Type B pancreatic cell (in vitro differentiated cells): ENCODE measurements at places on chromosomes 11 and 22. TPM values are rescaled to one million over a fixed set of nuclear protein-coding genes. Genes with fewer than 3 reads are reported as not detected.

Gene SLC22A8
- total RNA-seq, result 0.17 and 0.85 TPM in 2 replicates

- H3K4me3 ChIP-seq, result no peak overlapping the region
- H3K27me3 ChIP-seq, result no peaks in the 10 kb centered on the region
- no peaks in the 10 kb centered on the region for H3K36me3 ChIP-seq
- H3K4me1 ChIP-seq, result no peaks in the 10 kb centered on the region
Observed at GRCh38 chr11:61345954-61346843, 13.2 kb downstream of the TKFC start.

GRCh38 chr11:118706546-118706825, 27.0 kb upstream of the TREH start:
- no peak overlapping the region for H3K4me3 ChIP-seq
- no peaks in the 10 kb centered on the region for H3K36me3 ChIP-seq
- H3K4me1 ChIP-seq, result peaks cover 10% of the 10 kb centered on the region
- no peak overlapping the region for H3K27ac ChIP-seq
- H3K27me3 ChIP-seq, result peaks cover 8% of the 10 kb centered on the region

GRCh38 chr11:110198031-110198729, 98.2 kb downstream of the RDX start:
- H3K27ac ChIP-seq, result no peak overlapping the region
- peaks cover 12% of the 10 kb centered on the region for H3K4me1 ChIP-seq
- H3K36me3 ChIP-seq, result no peaks in the 10 kb centered on the region
- no peak overlapping the region for H3K4me3 ChIP-seq

GRCh38 chr11:36376888-36377758, 81.0 kb downstream of the PRR5L start:
- H3K27me3 ChIP-seq, result peaks cover 72% of the 10 kb centered on the region
- peak overlapping the region; percentile 95 for H3K4me3 ChIP-seq

DNA sequence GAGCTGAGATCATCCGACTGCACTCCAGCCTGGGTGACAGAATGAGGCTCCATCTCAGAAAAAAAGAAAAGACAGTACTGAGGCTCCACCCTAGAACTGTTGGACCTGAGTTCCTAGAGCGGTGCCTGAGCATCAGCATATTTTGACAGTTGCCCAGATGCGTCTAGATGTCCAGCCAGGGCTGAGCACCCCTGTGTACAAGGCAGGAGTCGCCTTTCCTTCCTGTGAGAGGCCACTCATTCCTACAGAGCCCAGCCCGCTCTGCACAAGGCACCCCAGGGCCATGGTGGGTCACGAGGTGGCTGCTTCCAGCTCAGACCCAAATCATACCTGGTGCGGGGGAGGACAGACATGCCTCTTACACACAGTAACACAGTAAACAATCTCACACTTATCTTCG, 15.9 kb downstream of the SAMM50 start:
- H3K27ac ChIP-seq, result no peak overlapping the region
- peaks cover 29% of the 10 kb centered on the region for H3K36me3 ChIP-seq
- DNase-seq, result no peak
- no peaks in the 10 kb centered on the region for H3K27me3 ChIP-seq

Gene ACTN3
- 0.57 and 2.6 TPM in 2 replicates for total RNA-seq

GRCh38 chr22:31046539-31047226, 34.4 kb upstream of the SMTN start:
- no peaks in the 10 kb centered on the region for H3K27me3 ChIP-seq
- H3K36me3 ChIP-seq, result no peaks in the 10 kb centered on the region
- H3K4me3 ChIP-seq, result no peak overlapping the region
- no peak for DNase-seq

DNA sequence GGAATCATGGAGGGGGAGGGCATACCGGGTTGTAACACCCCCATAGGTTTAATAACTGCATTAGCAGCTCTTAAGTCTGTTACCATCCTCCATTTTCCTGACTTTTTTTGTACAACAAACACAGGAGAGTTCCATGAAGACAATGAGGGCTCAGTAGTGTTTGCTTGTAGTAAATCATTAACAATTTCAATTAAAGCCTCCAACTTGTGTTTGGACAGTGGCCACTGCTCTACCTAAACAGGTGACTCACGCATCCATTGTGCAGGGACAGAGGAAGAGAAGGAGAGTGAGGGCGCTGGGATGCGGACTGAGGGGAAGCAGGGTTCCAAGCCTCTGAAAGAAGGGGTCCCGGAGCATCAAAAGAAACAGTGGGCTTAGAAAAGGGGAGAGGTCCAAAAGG, 21.3 kb upstream of the MTNR1B start:
- peak overlapping the region; percentile 66 for H3K27ac ChIP-seq
- H3K4me1 ChIP-seq, result peaks cover 5% of the 10 kb centered on the region
- DNase-seq, result no peak
- peak overlapping the region; percentile 31 for H3K4me3 ChIP-seq
- peaks cover 2% of the 10 kb centered on the region for H3K27me3 ChIP-seq

DNA sequence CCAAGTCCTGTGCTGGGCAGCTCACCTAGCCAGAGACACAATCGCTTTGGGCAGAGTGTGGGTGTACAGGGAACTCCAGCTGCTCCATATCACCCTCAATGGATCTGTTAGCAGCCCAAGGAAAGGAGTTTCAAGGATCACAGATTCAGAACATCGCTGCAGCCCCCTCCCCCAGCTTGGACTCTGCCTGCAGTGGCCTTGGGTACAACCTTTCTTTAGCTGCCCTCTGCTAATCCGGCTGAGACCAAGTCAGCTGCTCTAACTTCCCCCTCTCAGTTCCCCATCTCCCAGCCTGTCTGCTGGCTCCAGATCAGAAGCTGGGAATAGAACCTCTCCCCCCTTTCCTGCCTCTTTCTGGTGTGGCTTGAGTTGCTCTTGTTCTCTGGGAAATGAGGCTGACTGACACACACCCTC, 1.3 kb downstream of the TMEM86A start:
- no peak for DNase-seq
- H3K4me3 ChIP-seq, result peak overlapping the region; percentile 84
- H3K4me1 ChIP-seq, result peaks cover 15% of the 10 kb centered on the region
- H3K27me3 ChIP-seq, result peaks cover 19% of the 10 kb centered on the region

DNA sequence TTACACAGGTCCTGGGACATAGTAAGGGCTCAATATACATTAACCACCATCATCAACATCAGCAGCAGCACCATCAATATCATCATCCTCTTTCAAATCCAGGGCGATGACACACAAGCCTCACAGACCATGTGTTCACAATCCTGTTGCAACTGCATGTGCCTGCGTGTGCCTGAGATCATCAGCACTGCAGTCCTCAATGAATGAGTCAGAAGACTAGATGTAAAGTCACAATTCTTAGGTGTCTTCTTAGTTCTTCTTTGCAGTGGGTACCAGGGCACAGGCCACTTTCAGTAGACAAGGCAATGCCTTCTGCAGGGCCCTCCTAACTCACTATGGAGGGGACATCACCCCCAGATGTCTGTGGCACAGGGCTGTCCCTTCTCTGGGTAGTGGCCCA, 111.1 kb downstream of the MYO18B start:
- no peak for DNase-seq
- no peak overlapping the region for H3K4me3 ChIP-seq
- H3K4me1 ChIP-seq, result no peaks in the 10 kb centered on the region
- H3K27me3 ChIP-seq, result peaks cover 24% of the 10 kb centered on the region

GRCh38 chr11:105589346-105589745, 20.5 kb upstream of the GRIA4 start:
- H3K27ac ChIP-seq, result no peak overlapping the region
- H3K27me3 ChIP-seq, result peaks cover 3% of the 10 kb centered on the region
- no peaks in the 10 kb centered on the region for H3K4me1 ChIP-seq

- H3K27me3 ChIP-seq, result no peaks in the 10 kb centered on the region
- H3K4me3 ChIP-seq, result no peak overlapping the region
- H3K4me1 ChIP-seq, result no peaks in the 10 kb centered on the region
- H3K36me3 ChIP-seq, result no peaks in the 10 kb centered on the region
- no peak overlapping the region for H3K27ac ChIP-seq
Observed at GRCh38 chr11:13784855-13785254, 116.4 kb downstream of the FAR1 start.

DNA sequence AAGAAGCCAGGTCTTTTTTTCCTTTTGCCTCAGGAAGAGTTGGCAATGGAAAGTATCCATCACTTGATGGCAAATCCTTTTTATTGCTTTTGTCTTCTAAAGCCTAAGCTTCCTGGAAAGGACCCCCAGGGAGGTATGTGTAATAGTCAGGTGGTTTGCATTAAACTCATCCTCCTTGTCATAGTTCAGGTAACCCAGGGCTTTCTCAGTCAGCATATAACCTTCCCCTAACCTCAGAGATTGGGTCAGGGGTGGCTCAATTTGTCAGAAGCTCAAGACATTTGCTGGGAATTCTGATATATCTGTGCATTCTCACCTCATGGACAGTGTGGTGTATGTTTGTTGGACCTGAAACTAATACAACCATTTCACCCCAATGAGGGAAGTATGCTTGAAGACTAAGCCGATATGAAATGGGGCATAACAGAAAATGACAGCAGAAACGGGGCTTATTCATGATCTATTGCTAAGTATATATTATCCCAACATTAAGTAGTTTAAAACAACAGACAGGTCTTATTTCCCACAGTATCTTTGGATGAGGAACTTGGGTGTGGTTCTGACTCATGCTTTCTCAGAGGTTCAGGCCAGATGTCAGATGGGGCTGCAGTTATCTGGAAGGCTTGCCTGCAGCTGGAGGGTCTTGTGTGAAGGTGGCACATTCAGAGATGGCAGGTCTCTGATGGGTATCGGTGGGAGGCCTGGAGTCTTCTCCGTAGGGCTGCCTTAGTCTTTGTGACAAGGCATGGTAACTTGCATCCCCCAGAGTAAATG, 135.8 kb upstream of the SPON1 start:
- DNase-seq, result no peak
- no peaks in the 10 kb centered on the region for H3K27me3 ChIP-seq
- H3K36me3 ChIP-seq, result no peaks in the 10 kb centered on the region
- H3K4me3 ChIP-seq, result no peak overlapping the region

- no peak for DNase-seq
- H3K27me3 ChIP-seq, result peaks cover 3% of the 10 kb centered on the region
- H3K27ac ChIP-seq, result peak overlapping the region; percentile 100
- peak overlapping the region; percentile 99 for H3K4me3 ChIP-seq
- H3K4me1 ChIP-seq, result peaks cover 34% of the 10 kb centered on the region
- H3K36me3 ChIP-seq, result peaks cover 4% of the 10 kb centered on the region
Observed at GRCh38 chr11:117099696-117100095, 1.5 kb upstream of the SIK3 start.

- peak overlapping the region; percentile 100 for H3K4me3 ChIP-seq
- no peaks in the 10 kb centered on the region for H3K27me3 ChIP-seq
- H3K36me3 ChIP-seq, result peaks cover 3% of the 10 kb centered on the region
- peak overlapping the region; percentile 98 for H3K27ac ChIP-seq
- no peak for DNase-seq
- H3K4me1 ChIP-seq, result peaks cover 24% of the 10 kb centered on the region
Observed at GRCh38 chr11:74948546-74948897, 369 bp downstream of the XRRA1 start.
